Panc1 (cell line): ENCODE measurements at places on chromosomes 13 and 19.

- no peaks in the 10 kb centered on the region for H3K4me1 ChIP-seq
- no peak for DNase-seq
- H3K36me3 ChIP-seq = no peaks in the 10 kb centered on the region; the same call in 1 of the 2 replicates
Measured at GRCh38 chr19:49985871-49986270, 24.9 kb upstream of the SIGLEC11 start.

DNA sequence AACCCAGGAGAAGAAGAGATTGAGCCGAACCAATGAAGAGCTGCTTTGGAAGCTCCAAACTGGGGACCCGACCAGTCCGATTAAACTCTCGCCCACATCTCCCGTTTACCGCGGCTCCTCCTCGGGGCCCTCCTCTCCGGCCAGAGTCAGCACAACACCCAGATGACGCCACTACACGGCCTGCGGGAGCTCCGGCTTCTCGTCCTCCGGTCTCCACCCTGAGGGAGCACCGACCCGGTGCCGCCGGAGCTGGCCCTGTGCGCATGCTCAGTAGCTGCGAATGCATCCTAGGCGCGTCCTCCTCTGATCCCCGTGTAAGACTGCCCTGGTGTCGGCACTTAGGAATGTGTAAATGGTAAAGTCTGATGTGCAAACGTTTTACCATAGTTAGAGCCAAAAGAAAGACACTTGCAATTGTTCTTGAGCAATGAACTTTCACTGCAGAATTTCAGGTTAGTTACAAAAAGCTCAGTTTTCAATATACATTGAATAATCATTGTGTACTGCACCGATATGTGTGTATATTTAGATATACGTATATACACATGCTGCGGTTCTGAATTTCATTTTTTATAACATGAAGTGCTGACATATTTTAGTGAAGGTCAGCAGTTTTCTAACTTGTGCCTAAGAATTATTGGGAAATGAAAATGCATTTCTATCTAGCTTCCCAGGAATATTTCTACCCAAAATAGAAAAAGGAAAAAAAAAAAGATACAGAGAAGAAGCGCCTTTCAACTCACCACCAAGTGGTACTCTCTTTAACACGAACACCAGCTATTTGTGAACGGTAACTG lies 92.2 kb downstream of the SLC7A1 start:
- H3K4me3 ChIP-seq = no peak overlapping the region
- no peak for DNase-seq
- no peaks in the 10 kb centered on the region for H3K27me3 ChIP-seq
- H3K4me1 ChIP-seq = no peaks in the 10 kb centered on the region

GRCh38 chr13:59679254-59679653 lies 484.5 kb downstream of the DIAPH3 start:
- no peaks in the 10 kb centered on the region for H3K27me3 ChIP-seq
- H3K4me1 ChIP-seq = no peaks in the 10 kb centered on the region
- no peaks in the 10 kb centered on the region for H3K36me3 ChIP-seq
- no peak overlapping the region for H3K4me3 ChIP-seq
- H3K27ac ChIP-seq = no peak overlapping the region
- DNase-seq = no peak

DNA sequence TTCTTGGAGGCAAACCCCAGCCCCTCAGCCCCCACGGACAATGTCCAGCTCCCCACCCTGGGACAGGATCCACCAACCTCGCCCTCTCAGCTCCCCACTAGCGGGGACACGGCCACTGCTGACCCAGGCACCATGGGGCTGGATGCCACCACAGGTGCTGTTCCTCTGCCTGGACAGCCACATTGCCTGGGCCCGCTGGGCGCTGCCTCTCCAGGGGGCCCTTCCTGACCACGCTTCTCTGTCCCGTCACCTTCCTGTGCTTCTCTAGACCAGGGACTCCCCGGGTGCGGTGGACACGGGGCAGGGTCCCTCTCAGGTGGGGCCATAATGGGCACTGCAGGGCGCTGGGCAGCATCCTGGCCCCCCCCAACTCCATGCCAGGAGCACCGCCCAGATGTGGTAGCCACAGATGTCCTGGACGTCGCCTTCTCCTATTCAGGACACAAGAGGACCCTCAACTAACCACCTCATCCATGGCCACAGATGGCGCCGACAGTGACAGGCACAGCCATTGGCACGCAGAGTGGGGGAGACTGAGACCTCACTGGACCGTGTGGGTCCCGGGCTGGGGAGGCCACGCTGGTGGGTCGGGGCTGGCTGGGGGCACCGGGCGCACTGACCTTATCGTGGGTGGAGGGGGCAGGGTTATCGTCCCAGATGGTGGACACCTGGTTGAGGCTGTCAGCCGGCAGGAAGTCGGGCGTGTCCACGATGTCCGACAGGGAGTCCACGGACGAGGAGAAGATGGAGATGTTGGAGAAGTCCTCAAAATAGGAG lies 23.4 kb downstream of the GPX4 start:
- H3K4me1 ChIP-seq = peaks cover 16% of the 10 kb centered on the region
- no peaks in the 10 kb centered on the region for H3K27me3 ChIP-seq
- H3K4me3 ChIP-seq = no peak overlapping the region
- DNase-seq = no peak
- H3K27ac ChIP-seq = no peak overlapping the region

- H3K4me1 ChIP-seq = no peaks in the 10 kb centered on the region
- H3K4me3 ChIP-seq = no peak overlapping the region
- H3K36me3 ChIP-seq = no peaks in the 10 kb centered on the region
Measured at GRCh38 chr13:107208889-107209288, 641.0 kb upstream of the ARGLU1 start.
